ENCODE measurements at places on chromosomes 5 and 9. TPM values are rescaled to one million over a fixed set of nuclear protein-coding genes. Genes with fewer than 3 reads are reported as not detected.

The SH3RF2 gene
- total RNA-seq, result 1.6 TPM

The PCDHA2 gene
- not detected for total RNA-seq

DNA sequence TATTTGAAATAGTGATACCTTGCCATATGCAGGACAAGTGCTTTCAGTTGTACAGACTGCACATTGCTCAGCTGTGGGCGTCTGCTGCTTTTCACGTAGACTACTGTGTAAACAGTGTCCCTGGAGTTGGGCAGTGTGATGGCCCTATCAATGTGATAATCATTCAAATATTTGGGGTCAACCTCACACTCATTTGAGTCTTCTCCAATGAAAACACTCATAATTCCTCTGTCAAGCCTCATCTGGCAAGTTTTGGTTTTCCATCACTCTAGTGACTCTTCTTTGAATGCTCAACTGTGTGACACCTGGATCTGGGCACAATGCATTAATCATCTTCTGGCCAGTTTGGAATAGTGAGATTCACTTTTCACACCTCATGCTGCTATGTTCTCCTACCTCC lies 64.4 kb downstream of the UGCG start:
- no peak for DNase-seq
- no peak overlapping the region for H3K27ac ChIP-seq
- H3K27me3 ChIP-seq, result no peaks in the 10 kb centered on the region
- no peak overlapping the region for H3K4me3 ChIP-seq
- no peaks in the 10 kb centered on the region for H3K4me1 ChIP-seq
- H3K36me3 ChIP-seq, result no peaks in the 10 kb centered on the region

DNA sequence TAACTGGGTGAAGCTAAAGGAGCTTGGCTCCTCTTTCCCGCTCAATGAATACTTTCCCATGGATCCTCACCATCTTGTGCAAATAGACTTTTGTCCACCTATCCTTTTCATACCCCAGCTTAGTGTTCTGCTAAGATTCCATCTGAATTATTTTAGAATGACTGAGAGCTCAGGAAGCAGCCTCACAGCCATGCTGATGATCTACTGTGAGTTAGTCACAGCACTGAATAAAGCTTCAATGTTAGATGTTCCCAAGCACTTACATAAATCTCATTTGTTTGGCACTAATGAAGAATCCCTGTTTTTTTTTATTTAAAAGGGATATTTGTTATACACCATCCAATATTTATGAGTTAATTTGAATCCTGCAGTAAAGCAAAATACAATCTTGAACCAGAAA lies 317.6 kb upstream of the TRPC7 start:
- H3K4me1 ChIP-seq, result no peaks in the 10 kb centered on the region
- H3K27ac ChIP-seq, result no peak overlapping the region
- H3K27me3 ChIP-seq, result no peaks in the 10 kb centered on the region
- no peak overlapping the region for H3K4me3 ChIP-seq

GRCh38 chr5:38874948-38875456 lies 29.2 kb downstream of the OSMR start:
- peaks cover 19% of the 10 kb centered on the region for H3K4me1 ChIP-seq
- no peaks in the 10 kb centered on the region for H3K36me3 ChIP-seq
- H3K27me3 ChIP-seq, result no peaks in the 10 kb centered on the region

Data from adrenal gland (tissue), 19 donors.